ENCODE measurements at places on chromosomes 3 and 15.

- DNase-seq: no peak
Measured at GRCh38 chr3:151425627-151426340, 35.1 kb downstream of the IGSF10 start.

- DNase-seq: no peak
Measured at GRCh38 chr3:144109944-144110343, 138.3 kb downstream of the DIPK2A start.

- no peak for DNase-seq
Measured at GRCh38 chr3:46929324-46929723, 47.2 kb downstream of the CCDC12 start.

DNA sequence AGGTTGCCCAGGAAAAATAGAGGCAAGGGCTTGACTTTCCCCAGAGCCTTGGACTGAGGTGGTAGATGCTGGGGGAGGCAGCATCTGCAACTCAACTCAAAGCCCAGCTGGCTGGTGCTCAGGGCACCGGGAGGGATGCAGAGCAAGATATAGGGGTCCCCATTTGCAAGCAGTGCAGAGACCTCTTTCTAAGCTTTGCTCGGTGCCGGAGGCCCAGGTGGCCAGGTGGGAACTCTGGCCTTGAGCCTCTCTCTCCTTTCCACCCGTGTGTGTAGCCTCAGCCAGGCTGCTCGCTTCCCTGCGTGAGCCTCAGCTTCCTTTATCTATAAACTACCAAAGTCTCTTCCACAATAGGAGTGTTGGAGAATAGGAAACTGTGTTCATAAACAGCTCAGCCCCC lies 36.5 kb downstream of the SLC6A6 start:
- DNase-seq: no peak

DNA sequence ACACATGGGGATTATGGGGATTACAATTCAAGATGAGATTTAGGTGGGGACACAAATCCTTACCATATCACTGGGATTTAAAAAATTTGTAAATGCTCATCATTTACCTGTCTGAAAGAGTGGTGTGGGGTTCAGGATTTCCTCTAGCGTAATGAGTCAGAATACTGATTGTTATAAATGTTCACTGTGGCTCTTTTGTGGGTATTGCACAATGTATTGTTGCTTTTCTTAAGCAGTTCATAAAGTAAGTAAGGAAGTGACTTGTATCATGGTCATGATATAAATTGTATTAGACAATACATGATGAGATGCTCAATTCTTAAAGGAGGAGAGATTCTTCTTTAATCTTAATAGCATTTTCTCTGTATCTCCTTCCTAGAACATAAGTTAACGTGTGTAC lies 262.1 kb downstream of the CNTN4 start:
- DNase-seq: no peak

GRCh38 chr3:183193762-183194689 lies 31.5 kb upstream of the LAMP3 start:
- no peak for DNase-seq

GRCh38 chr3:49131040-49131439 lies 1.8 kb downstream of the LAMB2 start:
- DNase-seq: no peak

DNA sequence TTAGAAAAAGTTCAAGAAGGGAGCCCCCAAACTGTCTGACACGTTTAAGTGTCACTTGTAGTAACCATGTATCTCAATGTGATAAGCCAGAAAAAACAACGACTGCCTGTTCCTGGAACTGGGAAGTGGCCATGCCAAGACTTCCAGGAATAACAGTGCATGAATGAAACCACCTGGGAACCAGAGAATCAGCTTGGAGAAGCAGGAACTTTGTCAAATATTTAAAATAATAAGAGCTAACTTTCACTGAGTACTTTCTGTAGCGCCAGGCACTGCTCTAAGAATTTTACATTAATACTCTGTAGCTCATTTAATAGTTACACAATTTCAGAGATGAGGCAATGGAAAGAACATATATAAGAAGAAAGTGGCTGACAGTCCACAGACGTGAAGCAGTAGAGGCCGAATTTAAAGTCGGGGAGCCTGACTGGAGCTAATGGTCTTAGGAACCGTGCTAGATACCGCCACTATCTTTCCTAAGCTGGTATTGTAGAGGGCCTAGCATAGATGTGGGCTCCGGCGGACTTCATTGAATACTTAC lies 876 bp downstream of the PLSCR1 start:
- DNase-seq: no peak

DNA sequence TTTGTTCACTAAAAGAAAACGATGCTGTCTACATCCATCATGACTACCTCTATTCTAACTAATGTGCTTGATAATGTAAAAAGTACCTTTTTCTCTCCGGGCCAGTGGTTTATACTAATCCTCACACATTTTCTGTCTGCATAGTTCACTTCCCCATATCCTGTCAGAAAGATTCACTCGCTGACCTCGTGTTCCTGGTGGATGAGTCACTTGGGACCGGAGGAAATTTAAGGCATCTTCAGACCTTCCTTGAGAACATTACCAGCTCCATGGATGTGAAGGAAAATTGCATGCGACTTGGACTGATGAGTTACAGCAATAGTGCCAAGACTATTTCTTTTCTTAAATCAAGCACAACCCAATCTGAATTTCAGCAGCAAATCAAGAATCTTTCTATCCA lies 33.8 kb downstream of the COL6A5 start:
- DNase-seq: no peak

DNA sequence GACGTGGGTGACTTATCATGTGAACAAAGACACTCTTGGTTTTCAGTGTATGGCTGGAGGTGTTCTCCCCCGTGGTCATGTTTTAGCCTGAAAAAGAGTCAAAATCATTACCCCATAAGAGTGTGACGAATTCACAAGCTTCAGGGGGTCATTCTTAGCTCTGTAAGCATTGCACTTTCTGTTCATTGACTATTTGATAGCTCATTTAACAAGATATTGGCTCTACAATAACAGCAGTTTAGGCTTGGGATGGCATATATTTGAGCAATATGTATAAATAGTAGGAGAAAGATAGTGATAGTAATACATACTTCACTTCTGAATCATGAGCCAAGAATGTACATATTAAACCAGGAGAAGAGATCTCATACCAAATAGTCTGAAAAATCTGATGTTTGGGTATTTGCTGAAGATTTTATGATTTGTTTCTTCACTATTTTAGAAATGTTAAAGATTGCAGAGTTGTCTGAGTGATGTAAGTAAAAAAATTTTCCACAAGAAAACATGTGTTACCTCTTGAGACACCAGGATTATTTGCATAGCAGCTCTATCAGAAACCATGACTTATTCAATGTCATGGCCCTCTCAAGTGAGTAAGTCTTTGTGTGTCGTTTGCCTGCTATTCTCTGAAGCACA lies 996.0 kb downstream of the OTOL1 start:
- no peak for DNase-seq

- DNase-seq: no peak
Measured at GRCh38 chr3:152496286-152496685, 227.6 kb downstream of the MBNL1 start.

- no peak for DNase-seq
Measured at GRCh38 chr3:183540501-183541234, 14.8 kb downstream of the KLHL6 start.

DNA sequence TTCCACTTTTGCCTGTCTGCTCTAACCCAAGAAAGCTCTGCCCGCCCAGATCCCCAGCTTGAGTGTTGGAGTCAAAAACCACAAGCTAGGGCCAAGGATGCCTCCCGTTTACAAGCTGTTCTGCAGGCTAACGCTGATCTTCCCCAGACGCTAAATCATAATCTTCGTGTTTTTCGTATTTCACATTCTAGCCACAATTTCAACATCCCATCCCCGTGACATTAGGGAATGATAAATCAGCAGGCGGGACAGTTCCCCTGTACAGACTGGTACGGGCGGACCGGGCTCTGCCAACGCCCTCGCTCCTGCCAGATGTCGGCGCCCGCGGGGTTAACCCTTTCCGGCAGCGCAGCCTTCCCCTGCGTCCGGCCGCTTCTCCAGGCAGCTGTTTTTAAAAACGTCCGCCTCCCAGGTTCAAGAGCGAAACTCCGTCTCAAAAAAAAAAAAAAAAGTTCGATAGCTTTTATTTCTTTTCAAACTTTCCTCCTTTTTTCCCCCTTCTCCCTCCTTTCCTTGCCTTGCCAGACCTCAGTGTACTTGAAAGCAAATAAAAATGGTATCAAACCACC lies 81.0 kb upstream of the BNC1 start:
- DNase-seq: no peak

DNA sequence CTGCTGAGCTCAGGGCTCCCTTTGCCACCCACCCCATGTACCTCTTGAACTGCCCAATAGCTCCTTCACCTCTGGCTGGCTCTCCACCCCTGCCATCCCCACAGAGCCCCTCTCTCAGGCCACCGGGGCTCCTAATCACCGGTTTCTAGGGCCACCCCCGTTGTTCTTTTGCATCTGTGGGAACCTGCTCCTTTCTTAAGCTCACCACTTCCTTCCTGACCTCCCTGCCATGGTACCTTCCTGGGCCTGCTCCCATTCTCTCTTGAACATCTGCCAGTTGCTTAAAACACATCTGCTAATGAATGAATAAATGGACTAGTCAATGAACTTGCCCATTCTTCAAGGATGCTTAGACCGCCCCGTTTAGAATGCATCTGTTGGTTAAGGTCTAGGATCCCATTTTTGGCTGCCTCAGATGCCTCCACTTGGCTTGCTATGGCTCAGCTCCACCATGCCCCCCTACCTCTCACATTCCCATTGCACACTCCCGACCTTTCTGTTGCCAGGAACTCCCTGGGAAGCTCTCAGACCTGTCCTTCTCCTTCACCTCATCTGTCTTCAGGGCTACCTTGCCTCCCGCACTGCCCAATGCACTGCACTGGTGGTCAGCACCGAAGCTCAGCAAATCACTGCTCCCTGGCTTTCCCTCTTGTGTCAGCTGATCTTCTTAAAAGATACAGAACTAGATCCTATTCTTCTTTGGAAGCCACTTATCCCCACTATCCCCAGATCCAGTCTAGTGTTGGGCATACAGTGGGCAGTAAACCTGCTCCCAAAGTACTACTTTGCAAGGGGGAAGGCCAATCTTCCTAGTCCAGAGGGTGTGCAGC lies 9.1 kb downstream of the AMOTL2 start:
- no peak for DNase-seq

GRCh38 chr15:82543160-82543559 lies 2.9 kb upstream of the RPS17 start:
- no peak for DNase-seq

- no peak for DNase-seq
Measured at GRCh38 chr3:185916042-185916833, 21.6 kb downstream of the TRA2B start.

- no peak for DNase-seq
Measured at GRCh38 chr3:177800561-177800960, 603.3 kb upstream of the TBL1XR1 start.

- DNase-seq: no peak
Measured at GRCh38 chr3:116264546-116265319, 180.6 kb downstream of the LSAMP start.

DNA sequence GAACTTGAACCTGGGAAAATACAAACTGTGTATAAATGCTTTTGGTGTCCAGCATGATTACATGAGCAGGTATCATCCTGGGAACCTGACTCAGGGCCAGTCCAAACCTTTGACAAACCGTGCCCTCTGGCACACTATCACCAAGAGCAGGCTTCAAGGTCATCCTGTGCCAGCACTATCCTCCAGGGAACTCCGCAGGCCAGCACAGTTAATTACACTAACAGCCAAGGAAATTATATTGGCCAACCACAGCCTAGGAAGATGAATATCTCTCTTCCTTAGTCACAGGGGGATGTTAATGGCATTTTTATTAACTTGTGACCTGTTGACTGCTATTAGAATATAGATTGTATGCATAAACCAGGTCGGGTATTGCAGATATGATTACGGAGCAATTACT lies 262.0 kb downstream of the TUSC7 start:
- DNase-seq: no peak

DNA sequence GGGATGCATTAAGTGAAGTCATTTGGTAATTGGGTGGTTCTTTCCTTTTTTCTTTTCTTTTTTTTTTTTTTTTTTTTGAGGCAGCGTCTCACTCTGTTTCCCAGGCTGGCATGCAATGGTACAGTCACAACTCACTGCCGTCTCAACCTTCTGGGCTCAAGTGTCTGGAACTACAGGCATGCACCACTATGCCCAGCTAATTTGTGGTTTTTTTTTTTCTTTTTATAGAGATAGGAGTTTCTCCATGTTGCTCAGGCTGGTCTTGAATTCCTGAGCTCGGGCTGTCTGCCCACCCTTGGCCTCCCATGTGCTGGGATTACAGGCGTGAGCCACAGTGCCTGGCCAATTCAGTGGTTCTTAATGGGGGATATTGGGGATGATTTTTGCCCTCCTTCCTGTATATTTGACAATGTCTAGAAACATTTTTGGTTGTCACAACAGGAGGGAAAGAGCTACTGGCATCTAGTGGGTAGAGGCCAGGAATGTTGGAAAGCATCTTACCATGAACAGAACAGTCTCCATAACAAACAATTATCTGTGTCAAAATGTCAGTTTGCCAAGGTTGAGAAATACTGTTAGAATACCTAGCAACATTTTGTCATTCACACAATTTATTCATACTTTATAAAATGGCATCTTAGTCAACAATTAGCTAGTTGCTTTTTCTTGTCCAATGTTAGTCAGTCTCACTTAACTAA lies 79.4 kb upstream of the CNTN3 start:
- no peak for DNase-seq

- no peak for DNase-seq
Measured at GRCh38 chr3:66662894-66663293, 162.1 kb upstream of the LRIG1 start.

DNA sequence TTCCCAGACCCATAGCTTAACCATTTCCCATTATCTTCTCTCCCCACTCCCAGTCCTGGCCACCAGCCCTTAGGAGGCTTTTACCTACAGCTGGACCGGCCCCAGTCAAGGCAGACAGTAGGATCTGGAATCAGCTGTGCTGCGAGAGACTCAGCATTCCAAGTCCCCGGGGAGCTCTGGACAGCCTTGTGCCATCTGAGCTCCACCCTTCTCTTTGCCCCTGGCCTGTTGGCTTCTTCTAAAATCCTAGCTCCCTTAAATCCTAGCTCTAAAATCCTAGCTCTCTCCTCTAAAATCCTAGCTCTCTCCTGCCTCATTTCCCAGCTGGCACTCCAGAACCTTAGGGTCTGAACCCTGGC lies 21.3 kb downstream of the MEGF11 start:
- no peak for DNase-seq

DNA sequence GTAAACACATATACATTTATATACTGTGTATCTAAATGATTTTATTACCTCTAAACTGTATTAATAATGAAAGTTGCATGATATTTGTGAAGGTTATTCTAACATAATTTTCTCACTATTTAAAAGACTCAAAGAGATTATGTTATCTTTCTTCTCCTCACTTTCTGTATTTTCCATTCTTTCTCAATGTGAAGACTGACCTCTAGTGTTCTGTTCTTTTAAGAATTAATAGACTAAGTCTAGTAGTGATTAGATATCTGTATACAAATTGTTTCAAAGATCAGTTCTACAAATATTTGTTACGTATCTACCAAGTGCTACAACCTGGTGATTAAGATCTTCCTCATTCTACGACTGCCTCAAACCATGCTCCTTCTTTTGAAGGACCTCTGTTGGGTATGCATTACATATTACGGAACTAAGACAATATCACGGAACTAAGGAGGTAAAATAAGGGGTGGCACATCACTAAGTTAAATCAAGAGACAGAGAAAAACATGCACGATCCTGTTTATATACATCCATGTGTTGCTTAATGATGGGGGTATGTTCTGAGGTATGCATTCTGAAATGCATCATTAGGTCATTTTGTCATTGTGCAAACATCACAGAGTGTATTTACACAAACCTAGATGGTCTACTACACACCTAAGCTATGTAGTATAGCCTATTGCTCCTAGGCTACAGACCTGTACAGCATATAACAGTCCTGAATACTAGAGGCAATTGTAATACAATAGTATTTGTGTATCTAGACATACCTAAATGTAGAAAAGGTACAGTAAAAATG lies 161.5 kb upstream of the KBTBD8 start:
- DNase-seq: no peak
